ENCODE measurements at places on chromosomes 3 and 15.
A peak's percentile ranks its signal among the peaks of the same experiment; 100 is the strongest.

- DNase-seq, result no peak
- no peak overlapping the region for H3K27ac ChIP-seq
- H3K4me3 ChIP-seq, result no peak overlapping the region
- H3K27me3 ChIP-seq, result peaks cover 8% of the 10 kb centered on the region
- no peaks in the 10 kb centered on the region for H3K36me3 ChIP-seq
Observed at GRCh38 chr3:156604642-156605144, 49.8 kb upstream of the SSR3 start.

DNA sequence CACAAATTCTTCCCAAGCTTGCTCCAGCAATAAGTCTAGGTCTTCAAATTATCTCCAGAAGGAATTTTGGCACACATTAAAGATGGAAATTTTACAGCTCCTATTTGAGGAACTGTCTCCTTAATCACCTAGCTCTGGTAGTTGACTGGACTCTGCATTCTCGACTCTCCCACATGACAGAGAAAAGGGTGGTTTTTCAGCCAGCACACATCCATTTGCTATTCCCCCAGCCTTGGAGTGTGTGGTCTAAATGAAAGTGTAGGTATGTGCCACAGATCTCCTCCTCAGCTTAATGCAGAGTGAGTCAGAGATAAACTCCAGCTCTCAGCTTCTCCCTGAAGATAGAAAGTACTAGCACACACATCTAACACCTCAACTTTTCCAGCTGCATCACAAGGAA lies 62.2 kb upstream of the ALCAM start:
- no peaks in the 10 kb centered on the region for H3K27me3 ChIP-seq
- H3K4me1 ChIP-seq, result no peaks in the 10 kb centered on the region
- no peak overlapping the region for H3K4me3 ChIP-seq
- DNase-seq, result no peak

DNA sequence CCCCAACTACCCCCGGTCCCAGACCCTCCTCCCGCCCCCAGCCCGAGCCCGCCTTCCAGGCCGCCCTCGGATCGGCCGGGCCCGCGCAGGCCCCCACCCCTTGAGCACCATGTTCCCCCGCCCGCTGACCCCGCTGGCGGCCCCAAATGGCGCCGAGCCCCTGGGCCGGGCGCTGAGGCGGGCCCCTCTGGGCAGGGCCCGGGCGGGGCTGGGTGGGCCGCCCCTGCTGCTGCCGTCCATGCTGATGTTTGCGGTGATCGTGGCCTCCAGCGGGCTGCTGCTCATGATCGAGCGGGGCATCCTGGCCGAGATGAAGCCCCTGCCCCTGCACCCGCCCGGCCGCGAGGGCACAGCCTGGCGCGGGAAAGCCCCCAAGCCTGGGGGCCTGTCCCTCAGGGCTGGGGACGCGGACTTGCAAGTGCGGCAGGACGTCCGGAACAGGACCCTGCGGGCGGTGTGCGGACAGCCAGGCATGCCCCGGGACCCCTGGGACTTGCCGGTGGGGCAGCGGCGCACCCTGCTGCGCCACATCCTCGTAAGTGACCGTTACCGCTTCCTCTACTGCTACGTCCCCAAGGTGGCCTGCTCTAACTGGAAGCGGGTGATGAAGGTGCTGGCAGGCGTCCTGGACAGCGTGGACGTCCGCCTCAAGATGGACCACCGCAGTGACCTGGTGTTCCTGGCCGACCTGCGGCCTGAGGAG lies 472 bp downstream of the CHST14 start:
- H3K27me3 ChIP-seq, result no peaks in the 10 kb centered on the region
- DNase-seq, result peak; percentile 84

DNA sequence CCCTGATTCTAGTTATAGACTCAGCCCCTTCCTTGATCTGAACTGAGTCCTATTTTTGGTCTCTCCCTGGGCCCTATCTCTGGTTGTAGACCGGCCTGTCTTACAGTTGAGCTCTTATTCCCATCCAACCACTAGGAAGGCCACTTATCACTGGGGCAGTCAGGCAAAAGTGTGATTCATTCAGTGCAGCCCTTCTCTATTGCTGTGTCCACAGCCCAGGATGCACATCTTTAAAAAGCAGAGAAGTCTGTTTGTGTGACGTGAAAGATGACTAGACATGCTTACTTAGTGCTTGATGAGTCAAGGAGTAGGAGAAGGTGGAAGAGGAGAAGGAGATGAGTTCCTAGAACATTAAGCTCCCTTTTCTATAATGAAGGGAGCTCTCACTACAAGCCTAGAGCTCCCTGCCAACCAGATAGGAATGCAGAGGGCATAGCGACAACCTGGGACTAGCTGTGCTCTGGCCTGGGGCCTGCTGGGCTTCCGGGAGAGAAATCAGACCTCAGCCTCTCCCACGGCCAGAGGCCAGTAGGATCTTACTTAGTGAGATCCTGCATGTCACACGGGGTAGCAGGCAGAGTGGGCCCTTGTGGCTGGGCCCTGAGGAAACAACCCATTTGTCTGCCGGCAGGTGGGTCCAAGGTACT lies 25.7 kb downstream of the INSYN1 start:
- H3K36me3 ChIP-seq, result no peaks in the 10 kb centered on the region
- H3K27me3 ChIP-seq, result no peaks in the 10 kb centered on the region
- no peak for DNase-seq

DNA sequence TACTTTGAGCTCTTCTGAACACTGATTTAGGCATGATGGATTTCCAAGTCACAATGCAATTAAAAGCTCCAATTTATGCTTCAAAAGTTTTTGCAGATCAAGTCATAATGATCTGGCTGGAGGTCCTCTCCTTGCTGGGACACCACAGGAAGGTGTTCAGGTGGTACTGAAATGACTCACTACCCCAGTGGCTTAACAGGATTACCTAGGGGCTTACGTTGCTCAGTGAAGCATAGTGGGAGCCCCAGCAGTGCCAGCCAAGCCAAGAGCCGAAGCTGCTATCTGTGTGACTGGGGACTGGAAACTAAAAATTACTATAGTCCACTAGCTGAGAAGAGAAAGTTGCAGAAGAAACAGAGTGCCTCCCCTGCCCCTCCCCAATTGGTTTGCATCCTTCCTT lies 110.1 kb upstream of the LPP start:
- H3K36me3 ChIP-seq, result no peaks in the 10 kb centered on the region
- H3K4me1 ChIP-seq, result no peaks in the 10 kb centered on the region
- DNase-seq, result no peak

- no peaks in the 10 kb centered on the region for H3K36me3 ChIP-seq
- no peak overlapping the region for H3K4me3 ChIP-seq
- H3K27me3 ChIP-seq, result no peaks in the 10 kb centered on the region
- DNase-seq, result no peak
- no peaks in the 10 kb centered on the region for H3K4me1 ChIP-seq
Observed at GRCh38 chr3:71345429-71346040, 238.0 kb downstream of the FOXP1 start.

DNA sequence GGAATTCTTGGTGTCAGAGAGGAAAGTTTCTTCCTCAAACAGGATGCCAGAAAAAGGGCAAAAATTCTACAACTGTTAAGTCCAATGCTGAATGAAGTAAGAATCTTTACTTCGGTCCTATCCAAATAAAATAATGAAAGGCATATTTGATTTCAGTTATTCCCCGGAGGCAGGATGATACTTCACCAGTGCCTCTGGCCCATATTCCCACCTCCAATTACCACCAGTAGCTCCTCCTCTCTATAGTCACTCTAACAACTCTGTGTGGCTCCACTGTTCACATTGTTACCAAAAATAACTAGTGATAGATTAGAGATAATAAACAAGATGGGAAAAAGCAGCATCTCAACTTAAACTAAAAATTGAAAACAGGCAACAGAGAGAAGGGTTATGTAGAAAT lies 20.7 kb downstream of the MAP1A start:
- H3K27me3 ChIP-seq, result no peaks in the 10 kb centered on the region
- no peak overlapping the region for H3K27ac ChIP-seq
- no peak for DNase-seq
- no peak overlapping the region for H3K4me3 ChIP-seq
- no peaks in the 10 kb centered on the region for H3K4me1 ChIP-seq
- peaks cover 23% of the 10 kb centered on the region for H3K36me3 ChIP-seq

GRCh38 chr3:24661175-24661584 lies 166.5 kb upstream of the THRB start:
- H3K4me3 ChIP-seq, result no peak overlapping the region
- H3K36me3 ChIP-seq, result no peaks in the 10 kb centered on the region
- H3K4me1 ChIP-seq, result no peaks in the 10 kb centered on the region

Data from left lung (tissue), 14 donors.